ENCODE measurements at places on chromosomes 6 and 20. TPM values are rescaled to one million over a fixed set of nuclear protein-coding genes. Genes with fewer than 3 reads are reported as not detected.

The SLPI gene
- 113 TPM for total RNA-seq

DNA sequence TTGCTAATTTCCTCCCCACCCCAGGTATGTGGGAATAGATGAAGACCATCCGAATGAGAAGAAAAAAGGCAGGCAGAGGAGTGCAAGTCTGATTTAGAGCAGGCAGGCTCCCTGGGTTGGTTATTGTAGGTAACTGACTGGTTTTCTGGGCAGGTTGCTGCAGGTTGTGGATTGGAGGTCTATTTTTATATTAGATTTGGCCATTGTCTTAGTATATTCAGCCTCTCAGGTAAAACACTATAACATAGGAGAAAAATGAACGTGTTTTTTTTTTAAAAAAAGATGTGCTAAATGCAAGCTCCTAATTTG lies 492 bp upstream of the TBC1D7 start:
- no peak for DNase-seq

GRCh38 chr6:139765825-139766285 lies 391.4 kb upstream of the CITED2 start:
- DNase-seq: no peak

DNA sequence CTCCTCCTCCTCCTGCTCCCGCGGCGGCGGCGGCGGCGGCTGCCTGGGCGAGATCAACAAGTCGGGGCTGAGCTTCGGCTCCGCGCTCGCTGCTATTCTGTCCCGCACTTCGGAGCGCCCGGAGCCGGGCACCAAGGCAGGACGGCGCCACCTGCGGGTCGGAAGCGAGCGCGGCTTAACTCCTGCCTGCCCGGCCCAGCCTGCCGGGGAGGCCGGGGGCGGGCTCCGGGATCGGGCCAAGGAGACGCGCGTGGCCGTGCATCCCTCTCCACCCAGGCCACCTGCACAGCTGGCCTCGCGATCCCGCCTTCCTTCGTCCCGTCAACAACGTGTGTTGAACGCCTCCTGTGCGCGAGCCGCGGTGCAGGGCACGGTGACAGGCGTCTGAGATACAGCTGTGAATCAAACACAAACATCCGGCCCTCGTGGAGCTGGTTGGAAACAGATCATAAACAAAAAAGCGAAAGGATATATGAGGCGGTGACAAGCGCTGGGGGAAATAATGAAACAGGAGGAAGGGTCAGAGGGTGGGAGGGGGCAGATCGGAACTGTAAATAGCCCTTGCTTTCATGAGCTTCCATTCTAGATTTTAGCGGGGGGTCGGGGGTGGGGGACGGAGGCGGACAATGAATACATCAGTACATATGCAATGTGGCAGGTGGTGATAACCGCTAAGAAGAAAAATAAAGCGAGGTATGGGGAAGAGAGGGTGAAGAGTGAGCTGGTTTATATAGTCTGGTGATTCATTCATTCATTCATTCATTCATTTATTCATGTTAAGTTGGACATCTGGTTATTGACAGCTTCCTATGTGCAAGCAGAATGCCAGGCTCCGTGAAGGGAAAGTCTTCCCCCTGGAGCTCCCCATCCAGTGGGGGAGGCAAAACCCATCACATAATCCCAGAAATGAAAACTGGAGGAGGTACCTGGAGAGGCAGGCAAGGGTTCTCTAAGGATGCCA lies 2.0 kb upstream of the KCNB1 start:
- peak; percentile 64 for DNase-seq

GRCh38 chr6:15511248-15512125 lies 151.3 kb downstream of the DTNBP1 start:
- no peak for DNase-seq

DNA sequence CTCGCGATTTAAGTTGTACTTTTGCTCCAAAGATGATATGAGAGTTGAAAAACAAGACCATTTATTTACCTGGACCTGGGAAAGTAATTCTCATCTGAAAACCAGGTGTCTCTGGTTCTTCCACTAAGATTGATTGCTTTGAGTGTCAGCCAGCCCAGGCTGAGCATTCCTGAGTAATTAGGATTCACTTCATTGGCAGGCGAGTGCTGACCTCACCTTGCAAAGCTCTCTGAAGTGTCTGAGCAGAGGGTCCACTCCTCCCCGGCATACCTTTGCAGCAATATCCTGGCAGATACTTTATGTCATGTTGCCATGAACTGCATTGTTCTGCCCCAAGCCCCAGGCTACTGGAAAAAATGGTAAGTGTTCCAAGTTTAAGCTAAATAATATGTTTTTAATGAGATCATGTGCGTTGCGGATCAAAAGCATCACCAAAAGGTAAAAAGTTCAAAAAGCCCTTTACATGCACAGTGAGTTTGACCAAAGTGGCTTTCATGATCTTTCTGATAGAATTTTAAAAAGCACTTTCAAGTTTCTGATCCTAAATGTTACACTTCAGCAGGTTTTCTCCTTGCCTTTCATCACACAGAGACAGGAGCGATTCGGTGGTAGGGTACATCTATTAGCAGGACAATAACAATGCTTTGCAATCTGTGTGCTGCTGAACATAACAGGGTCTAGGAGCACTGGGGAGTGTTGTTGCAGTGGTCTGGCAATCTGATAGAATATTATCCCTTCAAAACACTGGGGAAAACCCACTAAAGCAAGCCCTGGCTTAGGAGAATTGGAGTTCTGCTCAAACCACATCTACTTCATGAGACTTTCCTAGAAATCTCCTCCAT lies 127.8 kb upstream of the EEF1E1 start:
- DNase-seq: no peak

GRCh38 chr6:135972150-135972549 lies 120.6 kb downstream of the PDE7B start:
- DNase-seq: no peak

DNA sequence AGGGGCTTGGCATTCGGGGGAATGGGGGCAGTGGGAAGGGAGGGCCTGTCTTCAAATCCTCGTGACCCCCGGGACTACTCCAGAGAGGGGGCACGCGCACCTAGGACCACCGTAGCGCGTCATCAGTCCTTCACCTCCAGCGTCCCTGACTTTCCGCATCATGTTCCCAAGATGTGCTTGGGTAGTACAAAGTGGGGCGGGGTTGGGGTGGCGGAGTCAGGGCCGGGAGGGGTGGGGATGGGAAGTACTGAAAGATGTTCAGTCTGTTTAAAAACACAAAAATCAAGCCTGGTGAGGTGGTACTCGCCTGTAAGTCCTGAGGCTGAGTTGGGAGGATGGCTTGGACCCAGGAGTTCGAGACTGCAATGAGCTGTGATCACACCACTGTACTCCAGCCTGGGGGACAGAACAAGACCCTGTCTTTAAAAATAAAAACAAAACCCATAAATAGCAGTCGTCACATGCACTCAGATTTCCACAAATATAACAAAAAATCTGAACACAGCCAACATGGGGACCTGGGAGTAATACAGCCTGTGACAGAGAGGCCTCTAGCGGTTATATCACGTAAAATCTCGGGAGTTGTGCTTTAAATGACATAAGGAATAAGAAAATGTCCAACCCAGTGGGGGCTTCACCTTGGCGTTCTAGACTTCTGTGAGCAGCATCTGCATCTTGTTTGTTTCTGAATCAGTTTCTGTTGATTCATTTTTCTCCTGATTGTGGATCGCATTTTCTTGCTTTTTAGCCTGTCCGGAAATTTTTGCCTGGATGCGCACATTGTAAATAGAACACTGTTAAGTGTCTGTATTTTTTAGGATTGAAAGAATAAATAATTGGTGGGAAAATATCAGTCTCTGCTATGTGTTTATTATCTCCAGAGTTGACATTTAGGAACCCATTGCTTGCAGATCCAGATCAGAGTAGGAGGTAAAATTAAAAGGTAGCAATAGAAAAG lies 698 bp upstream of the LRP11 start:
- DNase-seq: peak; percentile 53

- peak; percentile 83 for DNase-seq
Measured at GRCh38 chr6:27312146-27312949, at the start of gene POM121L2. POM121L2 (minus strand) TSS chr6:27312273; CDS start chr6:27312170, 103 bp downstream.

DNA sequence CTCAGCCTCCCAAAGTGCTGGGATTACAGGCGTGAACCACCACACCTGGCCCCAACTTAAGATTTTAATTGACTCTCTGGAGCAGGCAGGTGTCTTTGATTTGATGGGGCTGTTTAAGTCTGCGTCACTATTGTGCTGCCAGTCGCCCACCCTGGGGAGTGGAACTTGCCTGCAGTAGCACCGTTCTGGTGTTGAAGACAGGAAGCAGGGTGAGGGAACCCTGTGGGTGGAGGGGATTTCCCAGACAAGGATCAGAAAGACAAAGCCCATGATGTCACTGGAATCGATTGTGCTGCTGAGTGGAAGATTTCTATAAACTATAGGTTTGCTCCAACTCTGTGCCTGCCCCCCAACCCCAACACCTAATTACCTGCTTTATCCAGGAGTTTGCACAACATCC lies 11.0 kb downstream of the ALDH8A1 start:
- no peak for DNase-seq

The VSTM2L gene
- 1.5 TPM for total RNA-seq

Data from colonic mucosa (tissue), 4 donors.